ENCODE measurements at places on chromosomes 3 and 15. TPM values are rescaled to one million over a fixed set of nuclear protein-coding genes. Genes with fewer than 3 reads are reported as not detected.

- H3K27ac ChIP-seq = no peak overlapping the region
- no peak overlapping the region for H3K4me3 ChIP-seq
- peaks cover 5% of the 10 kb centered on the region for H3K4me1 ChIP-seq
- peaks cover 30% of the 10 kb centered on the region for H3K27me3 ChIP-seq
Observed at GRCh38 chr3:134034005-134034785, 4.5 kb upstream of the SLCO2A1 start.

DNA sequence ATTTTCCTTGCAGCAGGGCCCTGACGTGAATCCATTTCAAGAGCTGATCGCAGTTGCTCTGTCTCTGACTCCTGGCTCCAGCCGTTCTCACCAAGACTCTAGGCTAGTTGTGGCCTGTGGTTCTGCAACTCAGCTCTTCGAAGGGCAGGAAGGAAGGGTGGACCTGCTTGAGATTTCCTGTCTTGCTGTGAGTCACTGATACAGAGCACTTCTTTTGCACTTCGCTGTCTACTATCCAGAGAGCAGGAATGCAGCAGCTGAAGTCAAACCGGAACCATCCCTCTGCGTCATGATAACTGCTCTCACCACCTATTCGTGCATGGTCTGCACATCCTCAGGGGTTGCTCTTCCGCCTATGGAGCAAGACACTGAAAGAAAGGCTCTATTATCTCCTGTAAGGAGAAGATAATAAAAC lies 59.7 kb downstream of the RAP2B start:
- H3K36me3 ChIP-seq = no peaks in the 10 kb centered on the region
- H3K4me3 ChIP-seq = no peak overlapping the region
- no peak for DNase-seq
- no peak overlapping the region for H3K27ac ChIP-seq

GRCh38 chr3:183534249-183534648 lies 21.3 kb downstream of the KLHL6 start:
- H3K4me1 ChIP-seq = peaks cover 27% of the 10 kb centered on the region
- no peaks in the 10 kb centered on the region for H3K36me3 ChIP-seq
- no peak for DNase-seq
- H3K4me3 ChIP-seq = no peak overlapping the region
- no peak overlapping the region for H3K27ac ChIP-seq
- no peaks in the 10 kb centered on the region for H3K27me3 ChIP-seq

DNA sequence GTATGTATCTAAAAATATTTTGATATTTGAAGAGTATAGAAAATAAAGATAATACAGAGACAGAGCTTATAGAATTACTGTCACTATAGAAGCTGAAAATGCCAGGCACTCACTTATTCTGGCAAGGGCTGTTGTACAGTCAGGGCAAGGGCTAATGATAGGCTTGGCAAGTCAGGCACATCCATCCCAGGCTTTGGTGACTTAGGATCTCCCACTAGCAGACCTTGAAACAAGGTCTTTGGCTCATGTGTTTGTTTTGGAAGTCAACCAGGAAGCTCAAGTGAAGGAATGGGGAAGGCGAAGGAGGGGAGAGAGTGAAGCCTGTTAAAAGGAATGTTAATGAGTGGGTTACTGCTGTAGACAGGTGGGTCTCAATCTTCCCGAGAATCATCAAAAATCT lies 199.1 kb upstream of the SUCLG2 start:
- DNase-seq = no peak
- H3K4me1 ChIP-seq = no peaks in the 10 kb centered on the region

- no peaks in the 10 kb centered on the region for H3K4me1 ChIP-seq
- DNase-seq = no peak
- H3K36me3 ChIP-seq = no peaks in the 10 kb centered on the region
- H3K27me3 ChIP-seq = no peaks in the 10 kb centered on the region
Observed at GRCh38 chr15:78455749-78456148, 17.7 kb downstream of the IREB2 start.

- no peak for DNase-seq
- H3K27me3 ChIP-seq = peaks cover 20% of the 10 kb centered on the region
- H3K4me3 ChIP-seq = no peak overlapping the region
- H3K36me3 ChIP-seq = no peaks in the 10 kb centered on the region
Observed at GRCh38 chr3:9866639-9867038, 13.4 kb downstream of the CIDEC start.

Gene LEKR1
- 1.9 TPM for total RNA-seq

Gene ATP8B4
- 2.7 TPM for total RNA-seq

Measured in neural progenitor cell (in vitro differentiated cells).